ENCODE measurements at places on chromosomes 3 and 15. TPM values are rescaled to one million over a fixed set of nuclear protein-coding genes. Genes with fewer than 3 reads are reported as not detected.

The ZMAT3 gene
- polyA plus RNA-seq, result 2.0 TPM

The HIGD2B gene
- not detected for polyA plus RNA-seq

The CIB2 gene
- polyA plus RNA-seq, result 3.7 TPM

DNA sequence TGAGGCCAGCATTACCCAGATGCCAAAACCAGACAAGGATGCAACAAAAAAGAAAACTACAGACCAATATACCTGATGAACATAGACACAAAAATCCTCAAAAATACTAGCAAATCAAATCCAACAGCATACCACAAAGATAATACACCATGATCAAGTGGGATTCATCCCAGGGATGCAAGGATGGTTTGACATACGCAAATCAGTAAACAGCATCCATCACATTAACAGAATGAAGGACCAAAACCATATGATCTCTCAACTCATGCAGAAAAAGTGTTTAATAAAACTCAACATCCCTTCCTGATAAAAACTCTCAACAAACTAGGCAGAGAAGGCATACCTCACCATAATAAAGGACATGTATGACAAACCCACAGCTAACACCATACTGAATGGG, 14.0 kb upstream of the PIAS1 start:
- no peak for DNase-seq

DNA sequence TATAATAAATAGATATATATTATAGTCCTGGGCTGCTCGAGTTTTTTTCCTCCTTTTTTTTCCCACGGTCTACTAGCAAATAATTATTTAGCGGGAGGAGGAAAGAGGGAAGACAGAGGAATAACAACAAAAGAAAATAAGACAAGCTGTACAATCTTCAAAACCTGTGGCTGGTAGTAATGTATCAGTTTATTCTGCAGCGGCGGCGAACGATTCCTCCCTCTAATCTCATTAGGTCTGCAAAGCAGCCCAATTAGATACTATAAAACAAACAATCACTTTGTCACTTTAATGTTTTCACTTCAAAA, 390 bp upstream of the TLE3 start:
- no peak for DNase-seq

DNA sequence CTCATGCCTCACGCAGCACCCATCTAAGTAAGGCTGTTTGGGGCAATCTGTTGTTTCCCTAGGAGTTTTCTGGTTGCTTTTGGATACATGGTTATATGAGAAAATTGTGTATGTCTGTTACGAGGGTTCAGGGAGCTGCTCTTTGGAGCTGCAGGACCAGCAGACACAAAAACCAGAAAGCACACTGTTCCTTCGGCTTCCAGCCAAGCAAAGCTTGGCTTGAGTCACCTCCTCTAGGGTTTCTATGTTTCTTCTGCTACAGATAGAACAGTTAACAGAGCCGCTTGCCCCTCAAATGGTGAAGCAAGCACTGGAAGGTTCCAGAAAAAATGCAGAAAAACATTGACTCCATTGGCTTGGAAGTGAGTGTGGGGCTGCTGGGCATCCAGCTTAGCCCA, 49.2 kb upstream of the CTDSPL start:
- no peak for DNase-seq

- DNase-seq, result no peak
Observed at GRCh38 chr3:115403786-115404185, 219.5 kb upstream of the GAP43 start.

DNA sequence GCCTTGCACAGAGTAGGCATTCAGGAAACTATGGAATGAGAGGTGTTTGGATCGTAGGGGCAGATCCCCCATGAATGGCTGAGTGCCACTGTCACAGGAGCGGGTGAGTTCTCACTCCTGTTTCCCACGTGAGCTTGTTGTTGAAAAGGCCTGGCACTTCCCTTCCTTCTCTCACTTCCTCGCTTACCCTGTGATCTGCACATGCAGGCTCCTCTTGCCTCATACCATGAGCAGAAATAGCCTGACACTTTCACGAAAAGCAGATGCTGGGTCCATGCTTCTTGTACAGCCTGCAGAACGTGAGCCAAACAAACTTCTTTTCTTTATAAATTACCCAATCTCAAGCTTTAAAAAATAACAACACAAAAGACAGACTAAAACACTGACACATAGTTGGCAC, 55.4 kb downstream of the AGBL1 start:
- peak; percentile 20 for DNase-seq

DNA sequence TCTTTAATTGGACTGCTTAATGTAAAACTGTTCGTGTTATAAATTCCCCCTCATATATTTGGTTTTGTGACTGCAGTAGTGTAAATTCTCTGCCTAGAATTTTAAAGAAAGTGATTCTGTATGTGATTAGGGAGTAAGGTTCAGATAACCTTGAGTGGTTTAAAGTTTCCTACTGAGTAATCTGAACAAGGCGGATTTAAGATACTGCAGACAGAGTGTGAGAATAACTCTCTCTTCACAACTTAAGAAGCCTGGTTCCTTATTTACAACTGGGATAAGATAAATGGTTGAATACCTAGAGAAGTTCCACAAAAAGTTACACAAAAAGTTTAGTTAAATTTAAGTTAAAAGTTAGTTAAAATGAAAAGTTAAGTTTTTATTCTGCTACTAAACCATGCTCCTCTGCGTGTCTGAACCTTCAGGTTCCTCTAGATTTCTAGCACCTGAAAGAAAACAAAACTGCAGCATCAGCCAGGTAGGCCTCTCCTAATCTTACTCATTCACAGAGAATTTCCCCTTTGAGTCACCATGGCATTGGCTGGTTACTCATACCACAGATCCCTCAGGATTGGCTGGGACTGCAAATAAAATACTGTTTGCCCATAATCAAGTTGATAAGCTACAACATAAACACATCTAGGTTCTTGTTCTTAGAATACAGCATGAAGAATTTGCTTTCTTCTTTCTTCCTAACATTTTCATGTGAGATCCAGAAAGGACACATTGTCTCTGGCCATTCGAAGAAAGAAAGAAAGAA, at the start of gene ARL14:
Gene ARL14, plus strand, starts transcription at position 614 of the 757 bp plus-strand sequence. CDS start 187 bp downstream, outside the sequence.
- no peak for DNase-seq

- DNase-seq, result no peak
Observed at GRCh38 chr15:64843991-64844390, 2.3 kb downstream of the PLEKHO2 start.

DNA sequence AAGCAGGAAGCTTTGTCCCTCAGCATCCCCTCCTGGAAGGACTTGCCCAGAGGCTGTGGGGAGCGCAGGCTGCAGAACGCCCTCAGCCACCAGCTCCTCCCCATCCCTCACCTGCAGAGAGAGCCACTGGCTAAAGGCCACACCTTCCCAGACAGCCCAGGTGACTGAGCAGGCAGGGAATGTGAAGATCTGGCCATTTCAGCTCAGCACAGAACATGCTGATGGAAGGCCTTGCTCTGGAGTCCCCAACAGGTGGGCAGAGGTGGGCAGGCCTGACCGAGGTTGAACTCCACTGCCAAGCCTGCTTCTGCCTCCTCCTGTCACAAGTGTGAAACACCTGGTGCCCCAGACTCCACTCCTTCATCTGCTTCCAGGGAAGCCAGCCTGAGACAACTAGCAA, 50.7 kb upstream of the SEC61A1 start:
- no peak for DNase-seq

GRCh38 chr3:37183976-37184375, 9.6 kb upstream of the LRRFIP2 start:
- DNase-seq, result no peak

GRCh38 chr15:33467816-33468163, 157.0 kb downstream of the RYR3 start:
- DNase-seq, result no peak

- no peak for DNase-seq
Observed at GRCh38 chr3:187017511-187018230, 87.3 kb downstream of the ST6GAL1 start.

- DNase-seq, result no peak
Observed at GRCh38 chr3:170835336-170835735, 34.7 kb downstream of the RPL22L1 start.

GRCh38 chr3:2078821-2079220, 19.8 kb upstream of the CNTN4 start:
- no peak for DNase-seq

DNA sequence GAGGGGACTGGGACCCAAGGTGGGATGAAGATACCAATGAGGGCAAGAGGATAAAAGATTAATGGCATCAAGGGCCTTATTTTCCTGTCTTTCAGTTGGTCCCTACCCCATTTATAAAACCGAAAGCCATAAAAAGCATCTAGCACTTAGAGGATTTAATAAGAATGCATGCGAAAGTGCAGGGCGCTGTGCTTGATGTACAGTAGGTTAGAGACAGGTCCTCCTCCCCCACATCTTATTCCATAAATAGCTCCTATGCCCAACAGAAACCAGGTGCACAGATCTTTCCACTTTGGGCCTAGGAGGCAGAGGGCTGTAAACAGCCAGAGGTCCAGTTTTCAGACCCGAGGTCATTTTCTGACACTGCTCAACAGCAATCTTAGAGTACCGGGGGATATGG, 1.2 kb downstream of the LPCAT4 start:
- no peak for DNase-seq

GRCh38 chr3:120416868-120417267, 33.9 kb downstream of the FSTL1 start:
- no peak for DNase-seq

DNA sequence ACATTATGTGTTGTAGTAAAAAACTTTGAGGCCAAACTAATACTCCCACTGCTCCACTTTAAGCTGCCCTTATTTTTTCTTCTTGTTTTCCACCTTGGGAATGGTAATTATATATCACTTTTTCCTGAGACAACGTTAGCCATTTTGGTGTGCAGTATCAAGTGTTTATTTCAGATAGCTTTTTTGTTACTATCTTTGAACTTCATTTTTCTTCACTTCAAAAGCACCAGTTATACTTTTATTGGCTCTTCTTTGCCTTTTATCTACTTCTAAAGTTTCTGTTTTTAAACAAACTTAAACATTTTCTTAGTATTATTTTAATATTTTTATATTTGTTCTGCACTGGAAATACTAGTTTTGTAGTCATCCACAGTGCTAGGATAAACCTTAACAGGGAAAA, 6.5 kb downstream of the TOPAZ1 start:
- DNase-seq, result no peak

DNA sequence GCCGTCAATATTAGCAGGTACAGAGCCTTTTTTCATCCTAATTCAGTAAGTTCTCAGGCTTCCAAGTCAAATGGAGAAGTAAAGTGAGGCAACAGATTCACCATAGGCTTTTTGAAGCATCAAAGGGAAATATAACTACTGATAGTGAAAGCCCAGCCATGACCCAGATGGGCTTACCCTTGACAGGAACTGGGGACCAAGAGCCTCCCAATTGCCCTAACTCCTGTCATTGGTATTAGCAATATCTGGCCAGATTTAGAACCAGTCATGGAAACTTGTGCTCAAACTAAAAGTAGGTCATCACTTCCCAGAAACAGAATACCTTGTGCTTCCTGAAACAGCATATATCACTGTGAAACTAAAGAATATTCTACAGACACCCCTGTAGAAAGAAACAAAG, 33.0 kb downstream of the NME9 start:
- DNase-seq, result no peak

DNA sequence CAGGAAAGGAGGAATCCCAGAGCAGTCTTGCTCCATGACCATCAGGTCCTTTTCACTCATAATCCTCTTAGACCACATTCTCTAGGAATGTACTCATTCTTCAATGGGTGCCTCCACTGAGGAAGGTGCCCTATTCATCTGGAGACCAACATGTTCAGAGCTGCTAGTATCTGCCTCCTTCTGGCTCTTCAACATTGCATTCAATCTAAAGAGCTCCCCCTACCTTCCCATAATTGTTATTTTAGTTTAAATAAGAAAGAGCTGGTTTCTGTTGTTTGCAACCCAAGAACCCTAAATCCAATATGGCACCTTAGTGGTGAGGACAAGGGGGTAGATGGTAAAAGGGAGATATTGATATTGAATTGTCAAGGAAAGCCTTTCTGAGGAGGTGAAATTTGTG, 67.6 kb downstream of the SCN11A start:
- DNase-seq, result no peak

DNA sequence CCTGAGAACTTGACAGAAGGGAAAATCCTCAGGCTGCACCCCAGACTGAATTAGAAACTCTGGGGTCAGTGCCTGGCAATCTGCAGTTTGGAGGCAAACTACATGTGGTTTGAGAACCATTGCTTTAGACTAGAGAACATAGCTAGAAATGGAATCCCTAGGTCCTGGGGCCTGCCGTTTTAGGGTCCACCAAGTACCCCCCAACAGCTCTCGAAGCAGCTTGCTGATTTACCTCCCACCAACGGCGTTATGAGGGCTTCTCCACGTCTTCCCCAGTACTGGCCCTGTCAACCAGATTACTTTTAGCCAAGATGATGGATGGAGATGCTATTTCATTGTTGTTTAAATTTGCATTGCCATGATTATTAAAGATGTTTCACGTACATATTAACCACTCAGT, 272.5 kb downstream of the XXYLT1 start:
- DNase-seq, result no peak

DNA sequence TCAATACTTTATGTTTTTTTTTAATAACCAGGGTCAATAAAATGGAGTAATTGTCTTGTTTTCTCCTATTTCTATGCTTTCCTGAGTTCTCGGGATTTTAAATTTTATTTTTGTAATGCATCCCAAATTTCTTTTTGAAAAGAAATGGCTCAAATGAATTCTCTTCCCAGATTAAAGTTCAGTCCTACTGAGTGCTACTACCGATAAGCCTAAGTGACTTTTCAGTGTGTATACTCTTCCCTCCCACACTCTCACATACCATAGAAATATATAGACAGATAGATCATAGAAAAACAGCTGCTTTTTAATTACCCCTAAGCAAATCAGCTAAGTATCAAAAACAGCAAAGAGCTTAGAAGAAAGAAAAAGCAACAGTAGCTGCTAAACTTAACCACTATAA, 1.5 kb downstream of the SERPINI1 start:
- DNase-seq, result no peak

DNA sequence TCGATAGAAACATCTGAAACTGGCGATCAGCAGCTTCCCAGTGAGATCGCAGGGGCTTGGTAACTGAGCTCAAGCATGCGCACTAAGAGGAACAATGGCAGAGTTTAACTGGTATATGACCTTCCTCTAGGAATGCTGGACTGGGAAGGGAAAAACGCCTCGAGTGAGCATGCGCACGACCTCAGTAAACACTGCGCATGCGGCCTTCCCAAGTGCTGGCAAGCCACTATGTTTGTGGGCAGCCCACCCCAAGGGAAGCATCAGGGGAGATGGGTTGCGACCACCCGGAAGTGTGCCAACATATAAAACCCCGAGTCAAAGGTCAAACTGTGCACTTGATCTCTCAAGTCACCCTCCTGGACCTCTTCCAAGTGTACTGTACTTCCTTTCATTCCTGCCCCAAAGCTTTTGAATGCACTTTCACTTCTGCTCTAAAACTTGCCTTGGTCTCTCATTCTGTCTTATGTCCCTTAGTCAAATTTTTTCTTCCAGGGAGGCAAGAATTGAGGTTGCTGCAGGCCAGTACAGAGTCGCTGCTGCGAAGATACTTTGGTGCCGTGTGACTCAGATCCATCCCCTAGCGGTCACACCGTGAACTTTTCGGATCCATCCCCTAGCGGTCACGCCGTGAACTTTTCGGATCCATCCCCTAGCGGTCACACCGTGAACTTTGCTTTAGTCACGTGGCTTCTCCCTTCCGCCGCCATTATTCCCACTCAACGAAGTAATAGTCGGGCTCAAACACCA, 243.3 kb downstream of the FAM43A start:
- DNase-seq, result no peak
